ENCODE measurements at places on chromosomes 2 and 18.

- DNase-seq = no peak
Measured at GRCh38 chr2:44965684-44966083, 24.2 kb downstream of the SIX3 start.

- no peak for DNase-seq
Measured at GRCh38 chr2:188279093-188279445, 12.6 kb upstream of the GULP1 start.

GRCh38 chr18:12657684-12658425, at the start of gene SPIRE1:
TSS of gene SPIRE1 (minus strand) at chr18:12658107. CDS start at chr18:12657866, 241 bp downstream.
- DNase-seq = peak; percentile 15

DNA sequence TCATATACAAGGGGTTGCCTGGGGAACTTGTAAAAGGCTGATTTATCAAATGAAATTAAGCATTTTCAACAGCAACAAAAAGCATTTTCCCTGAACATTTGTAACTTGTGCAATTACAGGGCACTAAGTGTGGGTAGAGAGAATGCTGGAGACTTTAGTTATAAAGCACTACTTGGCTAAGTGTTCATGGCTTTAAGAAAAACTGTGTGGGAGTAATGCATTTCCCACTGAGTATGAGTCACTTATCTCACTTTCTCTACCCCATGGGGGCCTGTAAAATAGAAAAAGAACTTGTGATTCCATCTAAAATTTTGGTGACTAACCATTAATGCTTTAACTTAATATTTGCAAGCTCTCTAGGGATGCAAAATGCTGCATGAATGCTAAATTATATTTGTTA, 193.4 kb downstream of the CCDC102B start:
- DNase-seq = no peak

DNA sequence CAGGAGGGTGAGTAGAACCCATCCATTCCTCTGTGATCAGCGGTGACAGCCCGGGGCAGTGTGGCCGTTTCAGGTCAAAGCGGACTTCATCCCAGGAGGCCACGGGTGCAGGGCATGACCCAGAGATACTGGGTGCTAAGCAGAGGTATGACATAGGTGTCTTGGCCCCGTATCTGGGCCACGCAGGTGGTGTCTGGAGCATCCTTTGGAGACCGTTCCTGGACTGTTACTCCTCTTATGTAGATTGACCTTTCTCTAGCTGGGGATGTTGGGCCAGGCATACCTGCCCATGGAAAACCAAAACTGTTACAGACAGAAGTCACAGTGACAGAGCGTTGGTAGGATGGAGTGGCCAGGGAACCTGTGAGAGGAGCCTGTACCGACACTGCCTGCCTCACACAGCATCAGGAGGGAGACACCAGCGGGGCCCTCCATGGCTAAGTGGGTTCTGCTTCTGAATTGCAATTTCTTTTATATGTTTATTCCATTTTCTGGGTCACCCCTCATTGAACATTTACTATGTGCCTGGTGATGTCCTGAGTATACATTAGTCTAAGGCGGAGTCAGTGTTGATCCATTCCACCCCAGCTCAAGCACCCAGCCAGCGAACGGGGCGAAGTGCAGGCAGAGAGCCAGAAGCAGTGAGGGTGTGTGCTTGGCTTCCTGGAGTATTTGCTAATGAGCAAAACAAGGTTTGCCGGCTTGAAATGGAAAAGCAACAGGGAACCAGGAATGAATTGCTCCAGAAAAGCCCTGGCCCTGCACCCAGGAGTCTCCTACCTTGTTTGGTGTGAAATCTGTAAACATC, 141.7 kb downstream of the SH3RF3 start:
- DNase-seq = no peak

DNA sequence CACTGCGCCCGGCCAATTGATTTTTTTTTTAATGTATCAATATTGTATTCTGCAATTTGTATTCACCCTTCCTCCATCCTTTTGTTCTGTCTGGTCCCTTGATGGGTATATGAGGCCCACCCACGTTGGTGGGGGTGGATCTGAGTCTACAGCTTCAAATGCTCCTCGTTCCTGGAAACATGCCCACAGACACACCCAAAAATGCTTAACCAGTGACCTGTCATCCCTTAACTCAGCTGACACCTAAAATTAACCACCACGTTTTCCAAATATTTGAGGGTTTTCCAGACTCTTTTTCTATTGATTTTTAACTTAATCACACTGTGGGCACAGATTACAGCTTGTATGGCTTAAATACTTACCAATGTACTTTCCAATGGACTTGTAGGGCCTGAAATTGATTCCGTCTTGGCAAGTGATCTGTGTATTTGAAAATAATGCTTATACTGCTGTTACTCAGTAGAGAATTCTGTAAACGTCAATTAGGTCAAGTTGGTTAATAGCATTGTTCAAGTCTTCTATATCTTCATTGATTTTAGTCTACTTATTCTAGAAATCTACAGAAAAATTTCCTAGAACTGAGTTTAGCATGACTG, 34.4 kb upstream of the CYP27C1 start:
- DNase-seq = no peak

GRCh38 chr2:64751286-64752260, 97.9 kb upstream of the SERTAD2 start:
- no peak for DNase-seq

- no peak for DNase-seq
Measured at GRCh38 chr2:232815569-232815968, 39.2 kb upstream of the KCNJ13 start.

DNA sequence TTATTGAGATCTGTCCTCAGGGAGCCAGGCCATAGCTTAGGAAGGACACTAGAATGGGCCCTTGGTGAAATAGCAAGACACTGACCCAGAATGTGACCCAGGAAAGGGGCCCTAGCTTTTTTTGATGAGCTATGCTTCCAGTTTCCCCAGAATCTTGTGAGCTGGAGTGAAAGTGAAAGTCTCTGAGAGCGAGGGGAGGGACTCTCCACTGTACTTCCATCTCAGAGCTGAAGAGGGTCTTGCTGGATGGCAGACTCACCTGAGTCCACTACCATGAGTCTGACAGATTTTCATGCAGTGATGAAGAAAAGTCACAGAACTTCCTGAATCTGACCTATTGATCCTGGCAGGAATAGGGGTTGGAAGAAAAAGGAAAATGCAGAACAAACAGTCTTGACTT, 3.1 kb downstream of the ARHGAP25 start:
- DNase-seq = peak; percentile 39

DNA sequence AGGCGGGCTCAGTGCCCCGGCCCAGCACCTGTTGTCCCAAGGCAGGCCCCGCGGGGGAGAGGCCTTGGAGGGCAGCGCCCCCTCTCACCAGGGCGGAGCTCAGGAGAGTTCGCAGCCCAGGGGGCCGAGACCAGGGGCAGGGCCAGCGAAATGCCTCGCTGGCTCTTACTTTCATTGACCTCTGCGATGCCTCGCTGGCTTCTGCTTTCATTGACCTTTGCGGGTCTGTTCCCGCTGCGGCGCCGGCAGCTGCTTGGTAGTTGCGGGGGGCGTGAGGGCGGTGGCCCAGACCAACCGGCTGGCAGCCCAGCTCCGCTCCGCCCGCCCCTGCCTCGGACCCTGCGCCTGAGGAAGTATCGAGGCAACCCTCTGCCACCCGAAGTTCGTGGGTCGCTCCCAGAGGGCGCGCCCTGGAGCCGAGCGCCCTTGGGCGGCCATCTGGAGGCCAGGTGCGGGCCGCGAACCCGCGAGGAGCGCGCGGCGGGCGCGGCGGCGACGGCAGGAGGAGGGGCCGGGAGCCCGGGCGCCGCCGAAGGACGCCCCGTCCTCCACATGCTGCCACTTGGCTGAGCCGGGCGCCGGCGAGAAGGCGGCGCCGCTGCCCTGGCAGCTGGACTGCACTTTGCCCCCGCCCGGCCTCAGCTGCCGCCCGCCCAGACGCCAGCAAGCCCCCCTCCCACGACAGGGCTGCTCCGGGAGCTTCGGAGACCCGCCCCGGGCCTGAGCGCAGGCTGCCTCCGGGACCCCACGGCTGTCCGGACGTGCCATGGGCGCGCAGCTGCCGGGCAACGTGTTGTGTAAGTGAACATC, 118.0 kb upstream of the MSTN start:
- no peak for DNase-seq

DNA sequence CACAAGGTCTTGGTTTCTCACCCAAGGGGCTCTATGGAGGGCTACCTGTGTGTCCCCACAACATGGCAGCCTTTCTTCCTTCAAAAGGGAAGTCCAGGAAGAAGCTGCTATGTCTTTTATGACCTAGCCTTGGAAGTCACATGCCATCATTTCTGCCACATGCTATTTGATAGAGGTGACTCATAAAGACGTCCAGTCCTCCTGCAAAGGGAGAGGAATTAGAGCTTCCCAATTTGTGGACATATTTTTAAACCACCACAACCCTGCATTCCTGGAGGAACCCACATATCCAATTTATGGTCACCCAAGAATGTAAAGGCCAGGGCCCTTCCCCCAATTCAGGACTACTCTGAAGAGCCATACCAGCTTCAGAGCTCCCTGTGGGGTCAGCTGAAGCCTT, 246.2 kb downstream of the CYP26B1 start:
- no peak for DNase-seq

DNA sequence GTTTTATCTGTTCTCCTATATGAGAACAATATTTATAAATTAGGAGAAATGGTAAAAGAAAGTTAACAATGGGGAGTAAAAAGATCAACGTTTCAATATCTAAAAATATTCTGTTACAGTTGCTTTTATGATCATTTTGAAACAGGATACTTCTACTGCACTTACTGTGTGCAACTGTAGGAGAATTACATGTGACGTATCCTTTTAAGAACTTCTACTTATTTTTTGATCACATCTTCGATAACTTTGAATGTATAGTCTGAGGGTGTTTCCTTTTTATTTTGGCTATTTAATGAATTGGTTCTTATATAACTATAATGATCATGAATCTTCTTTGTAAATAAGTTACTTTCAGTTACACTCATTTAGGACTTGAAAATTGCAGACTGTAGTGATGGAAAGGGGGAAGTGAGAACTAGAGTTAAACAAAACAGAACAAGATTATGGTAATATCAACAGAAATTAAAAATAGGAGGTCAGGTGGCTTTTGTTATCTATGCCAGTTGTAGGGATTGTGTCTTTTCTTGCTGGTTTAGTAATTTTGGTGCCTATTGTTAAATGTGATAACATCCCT, 109.9 kb downstream of the MSTN start:
- DNase-seq = no peak

DNA sequence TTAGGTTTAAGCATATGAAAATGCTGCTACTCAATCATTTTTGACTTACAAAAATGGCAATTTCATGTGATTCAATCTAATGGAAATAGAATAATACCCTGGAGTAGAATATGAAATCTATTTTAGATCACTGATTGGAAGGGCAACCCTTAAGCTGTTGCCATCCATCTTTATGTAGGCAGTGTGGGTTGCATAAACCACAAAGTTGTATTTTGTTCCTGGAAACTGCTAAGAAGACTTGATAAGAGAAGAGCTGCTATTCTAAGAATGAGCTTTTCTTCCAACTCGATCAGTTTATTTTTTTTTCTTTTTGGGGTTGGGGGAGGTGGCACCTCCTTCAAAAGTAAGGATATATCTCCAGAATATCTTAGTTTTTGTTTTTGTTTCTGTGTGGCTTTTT, 60.2 kb downstream of the CAVIN2 start:
- DNase-seq = peak; percentile 26

DNA sequence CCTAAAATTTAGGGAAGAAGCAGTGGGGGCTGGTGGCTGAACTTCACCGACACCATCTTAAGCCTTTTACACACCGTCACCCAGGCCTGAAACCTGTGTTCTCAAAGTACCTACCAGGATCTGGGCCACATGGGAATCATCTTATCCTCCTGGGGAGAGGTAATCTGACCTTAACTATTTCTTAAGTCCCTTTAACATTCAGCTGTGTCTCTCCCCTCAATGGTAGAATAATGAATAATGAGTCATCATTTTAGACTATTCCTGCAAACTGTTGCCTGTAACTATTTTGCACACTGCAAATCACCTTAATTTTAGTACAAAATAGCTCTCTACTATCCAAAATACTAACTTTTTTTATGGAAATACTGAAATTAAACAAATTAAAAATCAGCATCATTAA, 149.4 kb upstream of the KLF7 start:
- DNase-seq = no peak

DNA sequence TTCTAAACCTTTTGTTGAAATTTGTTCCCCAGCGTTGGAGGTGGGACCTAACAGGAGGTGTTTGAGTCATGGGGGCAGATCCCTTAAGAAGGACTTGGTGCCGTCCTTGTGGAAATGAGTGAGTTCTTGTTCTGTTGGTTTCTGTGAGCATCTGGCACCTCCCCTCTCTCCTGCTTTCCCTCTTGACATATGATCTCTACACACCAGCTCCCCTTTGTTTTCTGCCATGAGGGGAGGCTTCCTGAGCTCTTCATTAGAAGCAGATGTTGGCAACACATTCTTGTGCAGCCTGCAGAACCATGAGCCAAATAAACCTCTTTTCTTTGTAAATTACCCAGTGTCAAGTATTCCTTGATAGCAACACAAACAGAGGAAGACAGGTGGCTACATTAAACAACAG, 23.8 kb downstream of the NABP1 start:
- DNase-seq = no peak

- no peak for DNase-seq
Measured at GRCh38 chr2:71483246-71483645, 29.9 kb downstream of the DYSF start.

DNA sequence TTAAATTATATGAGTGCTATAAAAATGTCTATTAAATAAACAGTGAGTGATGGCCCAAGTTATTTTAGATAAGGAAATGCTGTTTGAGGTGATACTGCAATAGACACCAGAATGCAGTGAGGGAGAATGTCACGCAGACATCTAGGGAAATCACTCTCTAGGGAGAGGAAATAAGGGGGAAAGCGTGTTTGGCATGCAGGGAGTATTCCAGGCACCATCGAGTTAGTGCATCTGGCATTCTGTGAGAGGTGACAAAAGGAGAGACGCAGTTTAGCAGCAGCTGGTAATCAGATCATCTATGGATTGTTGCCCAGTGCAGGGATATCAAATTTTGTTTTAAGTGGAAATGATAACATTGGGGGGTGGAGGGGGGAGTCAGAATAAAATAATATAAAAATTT, 175.4 kb upstream of the NETO1 start:
- no peak for DNase-seq

- DNase-seq = peak; percentile 38
Measured at GRCh38 chr18:12990123-12990475, 1.1 kb upstream of the CEP192 start.

GRCh38 chr2:63665091-63665490, 76.3 kb downstream of the MDH1 start:
- no peak for DNase-seq

All from T-helper 2 cell (primary cell).